ENCODE measurements at places on chromosomes 16 and 17.

DNA sequence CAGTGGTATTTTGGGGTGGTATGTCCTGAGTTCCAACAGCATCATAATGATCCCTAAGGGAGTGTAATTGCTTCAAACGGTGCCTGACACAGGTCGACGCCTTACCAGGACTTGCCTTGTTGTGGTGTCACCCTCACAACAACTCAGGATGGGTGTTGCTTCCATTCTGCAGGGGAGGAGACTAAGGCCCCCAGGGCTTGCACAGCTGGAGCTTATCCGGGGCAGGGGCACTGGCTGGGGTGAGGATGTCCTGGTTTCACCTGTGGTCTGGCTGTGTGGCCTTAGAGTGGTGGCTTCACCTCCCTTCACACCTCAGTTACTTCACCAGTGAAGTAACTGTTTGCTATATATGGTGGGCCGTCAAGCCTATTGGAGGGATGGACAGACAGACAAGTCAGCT, 23.3 kb downstream of the LLGL2 start:
- no peak for DNase-seq

GRCh38 chr16:53183442-53183841, 128.7 kb downstream of the CHD9 start:
- no peak for DNase-seq

- no peak for DNase-seq
These were observed 130.5 kb downstream of the OR1D5 start for GRCh38 chr17:2932946-2933345.

DNA sequence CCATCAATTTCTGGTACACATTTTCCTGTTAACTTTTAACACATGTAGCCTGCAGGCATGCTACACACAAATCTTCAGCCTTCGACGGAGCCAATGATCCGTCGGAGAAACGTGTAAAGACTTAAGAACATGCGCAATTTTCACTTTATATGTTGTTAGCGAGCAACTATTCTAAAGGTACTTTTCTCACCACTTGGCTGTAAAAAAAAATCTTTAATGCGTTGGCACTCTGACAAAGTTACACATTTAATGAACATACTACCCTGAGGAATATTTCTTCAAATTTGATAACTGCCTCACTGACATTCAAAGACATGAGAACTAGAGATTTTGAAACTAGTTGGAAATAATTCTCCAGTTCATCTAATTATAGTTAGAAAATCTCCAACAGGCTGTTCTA, 507.5 kb upstream of the SALL1 start:
- no peak for DNase-seq

Data from activated CD4-positive, alpha-beta T cell treated with anti-CD3 and anti-CD28 coated beads, Interleukin-2, amount 50 U/mL, for 4 hours (primary cell).